ENCODE measurements at places on chromosomes 3 and 15.

DNA sequence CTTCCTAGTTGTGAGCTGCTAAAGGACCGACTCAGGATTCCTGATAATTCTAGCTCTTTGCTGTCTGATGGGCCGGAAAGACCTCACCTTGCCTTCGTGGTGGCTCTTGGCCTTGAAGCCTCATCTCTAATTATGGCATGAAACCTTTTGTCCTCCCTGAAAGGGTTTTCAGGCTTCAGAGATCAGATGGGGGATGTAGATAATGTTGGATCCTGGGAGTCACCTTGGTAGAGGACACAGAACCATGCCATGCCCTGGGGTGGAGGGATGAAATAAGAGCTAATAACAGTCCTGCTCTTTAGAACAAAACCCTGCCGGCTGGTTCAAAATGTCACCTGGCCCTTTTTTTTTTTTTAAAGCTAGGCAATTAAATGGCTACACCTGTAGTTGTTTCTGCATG, 50.8 kb upstream of the SYN2 start:
- DNase-seq: no peak

- DNase-seq: peak; percentile 58
Measured at GRCh38 chr3:62665627-62666437, 209.4 kb downstream of the CADPS start.

- no peak for DNase-seq
Measured at GRCh38 chr3:197238842-197239241, 59.6 kb downstream of the DLG1 start.

DNA sequence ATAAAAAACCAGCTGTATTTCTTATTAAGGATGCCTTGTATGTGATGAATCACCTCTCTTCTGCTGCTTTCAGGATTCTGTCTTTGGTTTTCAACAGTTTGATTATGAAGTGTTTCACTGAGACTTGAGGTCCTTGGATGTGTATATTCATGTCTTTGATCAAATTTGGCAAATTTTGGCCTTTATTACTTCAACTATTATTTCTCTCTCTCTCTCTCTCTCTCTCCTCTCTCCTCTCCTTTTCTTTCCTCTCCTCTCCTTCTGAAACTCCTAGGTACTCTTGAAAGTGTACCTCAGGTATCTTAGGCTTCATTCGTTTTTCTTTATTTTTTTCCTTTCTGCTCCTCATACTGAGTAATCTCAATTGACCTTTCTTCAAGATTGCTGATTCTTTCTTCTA, 43.3 kb downstream of the LSM3 start:
- no peak for DNase-seq

- no peak for DNase-seq
Measured at GRCh38 chr3:134317106-134317947, 56.9 kb downstream of the AMOTL2 start.

DNA sequence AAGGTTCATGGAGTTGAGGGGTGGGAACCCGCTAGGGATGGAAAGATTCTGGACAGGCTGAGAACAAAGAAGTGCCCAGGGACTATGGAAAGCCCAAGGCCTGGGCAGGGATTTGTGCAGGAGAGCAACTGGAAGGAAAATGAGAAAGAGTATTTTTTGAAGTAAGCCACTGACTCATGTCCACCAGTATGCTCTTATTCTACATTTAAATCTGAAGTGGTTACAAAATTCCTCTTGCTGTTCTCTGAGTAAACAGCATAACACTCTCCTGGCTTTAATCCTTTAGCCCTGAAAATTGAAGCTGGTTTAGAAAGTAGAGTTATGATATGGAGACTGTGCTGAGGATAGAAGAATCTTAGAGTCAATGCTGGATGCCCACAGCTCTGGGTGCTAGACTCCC, 165.2 kb downstream of the ISL2 start:
- no peak for DNase-seq
